ENCODE measurements at places on chromosomes 4 and X.

DNA sequence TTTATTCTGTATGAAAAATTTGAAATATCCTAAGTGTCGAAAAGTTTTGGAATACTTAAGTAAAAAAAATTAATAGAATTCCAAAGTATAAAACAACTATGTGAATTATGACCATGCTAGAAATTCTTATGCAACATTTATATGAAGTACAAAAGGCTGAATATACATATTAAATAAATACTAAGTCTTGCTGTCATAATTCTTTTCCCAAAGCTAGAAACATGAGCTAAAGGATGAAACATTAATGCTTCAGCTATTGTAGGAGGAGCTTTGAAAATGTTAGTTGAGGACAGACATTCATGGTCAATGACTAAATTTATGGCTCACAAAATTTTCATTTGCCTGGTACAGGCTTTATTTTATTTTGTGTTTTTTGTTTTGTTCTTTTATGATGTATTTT is 207.3 kb downstream of the GABRB1 start:
- no peak for DNase-seq

GRCh38 chr4:52822583-52822971 is 39.5 kb upstream of the RASL11B start:
- DNase-seq, result peak; percentile 68

DNA sequence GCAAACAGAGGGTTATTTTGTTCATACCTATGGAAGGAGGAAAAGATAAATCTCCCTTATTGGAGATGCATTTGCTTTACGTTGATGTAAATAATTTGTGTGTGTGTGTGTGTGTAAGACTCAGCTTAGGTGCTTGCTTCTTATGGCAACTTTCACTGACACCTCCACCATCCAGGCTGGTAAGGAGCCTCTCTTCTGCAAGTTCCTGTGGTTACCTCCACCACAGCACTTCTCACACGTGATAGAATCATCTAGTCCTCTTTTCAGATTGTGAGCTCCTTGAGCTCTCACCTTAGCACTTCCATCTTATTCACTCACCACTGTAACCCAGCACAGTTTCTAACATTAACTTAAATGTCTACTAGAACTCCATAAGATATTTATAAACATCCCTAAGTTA is 553.7 kb downstream of the FGF13 start:
- no peak for DNase-seq

DNA sequence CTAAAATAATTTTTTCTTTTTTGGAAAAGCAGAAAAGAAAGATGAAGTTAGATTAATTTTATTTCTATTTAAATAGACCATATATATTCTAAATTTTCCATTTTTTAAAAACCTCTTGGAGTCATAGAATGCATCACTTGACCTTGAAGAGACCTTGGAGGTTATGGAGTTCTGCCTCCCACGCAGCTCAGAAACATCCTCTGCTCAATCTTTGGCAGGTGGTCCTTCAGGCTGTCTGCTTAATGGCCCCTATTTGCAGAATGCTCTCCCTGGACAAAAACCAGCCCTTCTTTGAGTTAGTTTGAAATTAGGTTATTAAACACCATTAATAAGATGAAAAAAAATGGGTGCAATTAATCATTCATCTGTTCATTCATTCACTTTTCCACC is 194.1 kb upstream of the TLL1 start:
- DNase-seq, result no peak

GRCh38 chrX:124440695-124441094 is 94.3 kb downstream of the SH2D1A start:
- DNase-seq, result no peak

- peak; percentile 46 for DNase-seq
Measured at GRCh38 chrX:45070116-45071007, 130.3 kb downstream of the DIPK2B start.

DNA sequence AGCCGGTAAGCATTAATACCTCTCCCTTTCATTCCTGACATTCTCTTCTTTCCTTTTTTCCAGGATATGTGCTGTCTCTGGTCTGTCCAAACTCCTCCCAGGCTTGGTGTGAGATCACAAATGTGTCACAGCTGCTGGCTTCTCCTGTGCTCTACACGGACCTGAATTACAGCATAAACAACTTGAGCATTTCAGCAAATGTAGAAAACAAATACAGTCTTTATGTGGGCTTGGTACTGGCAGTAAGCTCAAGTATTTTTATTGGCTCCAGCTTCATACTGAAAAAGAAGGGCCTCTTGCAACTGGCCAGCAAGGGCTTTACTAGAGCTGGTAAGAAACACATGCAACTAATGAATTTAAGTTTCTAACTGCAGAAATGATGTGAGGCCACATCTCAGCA is 8.4 kb downstream of the NIPAL1 start:
- no peak for DNase-seq

GRCh38 chrX:107398115-107398514 is 51.3 kb upstream of the FRMPD3 start:
- no peak for DNase-seq

DNA sequence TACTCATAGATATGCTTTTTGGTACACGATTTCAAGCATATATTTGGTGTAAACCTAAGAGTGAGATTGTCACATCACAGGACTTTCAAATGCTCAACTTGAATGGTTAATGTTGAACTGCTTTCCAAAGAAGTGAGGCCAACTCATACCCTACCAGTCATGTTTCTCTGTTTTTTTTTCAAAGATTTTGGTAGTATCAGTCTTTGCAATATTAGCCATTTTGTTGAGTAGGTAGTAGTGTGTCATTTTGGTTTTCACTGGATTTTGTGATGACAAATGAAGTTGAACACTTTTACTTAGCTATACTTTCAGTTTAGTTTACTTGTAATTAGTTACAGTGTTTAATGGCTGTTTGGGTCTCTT is 12.5 kb upstream of the HS3ST1 start:
- no peak for DNase-seq

GRCh38 chr4:8044699-8045098 is 105.0 kb upstream of the AFAP1 start:
- no peak for DNase-seq

- no peak for DNase-seq
Measured at GRCh38 chr4:5561286-5561685, 147.1 kb downstream of the EVC2 start.

- DNase-seq, result peak; percentile 62
Measured at GRCh38 chr4:169338241-169338640, 67.5 kb upstream of the SH3RF1 start.

- peak; percentile 4 for DNase-seq
Measured at GRCh38 chr4:38723726-38724474, 58.9 kb downstream of the TLR10 start.

DNA sequence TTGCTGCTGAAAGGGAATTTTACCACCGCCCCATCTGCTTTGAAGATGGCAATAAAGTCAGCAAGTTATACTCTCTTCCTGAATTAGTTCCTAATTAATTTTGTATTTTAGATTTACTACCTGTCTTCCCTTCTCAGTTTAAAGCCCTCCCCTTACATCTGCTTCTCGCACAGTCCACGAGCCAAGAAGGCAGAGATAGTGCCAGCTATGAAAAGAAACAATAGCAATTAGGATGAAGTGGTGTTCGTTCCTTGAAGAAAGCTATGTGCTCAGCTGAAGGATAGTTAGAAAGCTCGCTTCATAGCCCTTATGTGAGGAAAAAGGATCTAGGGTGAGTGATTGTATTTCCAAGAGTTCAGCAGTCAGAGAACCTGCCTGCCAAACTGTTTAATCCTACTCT is 1678.8 kb upstream of the TENM3 start:
- DNase-seq, result no peak

- DNase-seq, result peak; percentile 82
Measured at GRCh38 chr4:111641813-111642579, 503.3 kb upstream of the FAM241A start.

- no peak for DNase-seq
Measured at GRCh38 chr4:82957045-82957444, 53.6 kb downstream of the LIN54 start.

DNA sequence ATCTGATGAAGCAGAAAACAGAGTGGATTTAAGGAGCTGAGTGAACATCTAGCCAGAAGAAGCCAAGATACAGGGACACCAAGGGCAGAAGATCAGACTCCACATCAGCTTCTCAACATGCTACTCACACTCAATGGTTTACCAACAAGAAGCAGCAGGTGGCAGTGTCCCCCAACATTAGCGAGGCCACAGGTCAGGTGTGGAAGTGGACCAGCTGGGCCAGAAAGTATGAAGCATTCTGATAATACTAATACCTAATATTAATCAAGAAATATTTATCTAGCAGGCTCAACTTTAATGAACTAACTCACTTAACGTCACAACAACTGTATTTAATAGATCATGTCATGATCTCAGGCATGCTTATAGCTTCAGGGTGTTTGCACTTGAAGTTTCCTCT is 73.4 kb upstream of the TTC29 start:
- DNase-seq, result peak; percentile 67

DNA sequence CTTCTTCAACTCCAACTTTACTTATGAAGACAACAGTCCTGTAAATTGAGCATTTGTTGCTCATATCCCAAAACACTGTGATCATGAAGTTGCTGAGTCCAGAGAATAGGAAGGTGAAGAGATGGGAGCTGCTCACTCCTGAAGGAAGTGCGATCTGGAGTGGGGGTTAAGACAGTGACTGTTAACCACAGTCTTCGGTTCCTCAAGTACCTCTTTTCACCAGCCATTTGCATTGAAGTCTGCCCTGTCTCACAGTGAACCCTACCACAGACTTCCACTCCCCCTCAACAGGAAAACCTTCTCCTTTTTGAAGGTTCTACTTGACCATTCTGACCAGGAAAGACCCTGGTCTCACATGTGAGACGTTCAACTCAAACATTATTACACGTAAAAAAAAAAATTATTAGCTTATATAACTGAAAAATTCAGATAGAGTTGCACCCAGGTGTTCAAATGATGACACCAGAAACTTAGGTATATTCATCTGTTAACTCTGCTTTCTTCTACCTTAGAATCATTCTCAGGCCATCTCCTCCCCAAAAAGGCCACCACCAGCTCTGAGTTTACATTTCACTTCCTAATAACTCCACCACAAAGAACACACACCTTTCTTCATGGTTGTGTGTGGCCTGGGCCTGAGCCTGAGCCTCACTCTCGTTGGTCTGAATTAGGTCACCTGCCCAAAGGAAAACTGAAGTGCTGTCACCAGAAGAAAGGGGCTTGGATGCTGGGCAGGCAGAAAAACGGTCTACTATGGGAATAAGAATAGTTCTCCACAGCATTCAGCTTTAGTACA is 199.2 kb downstream of the DCTD start:
- no peak for DNase-seq

DNA sequence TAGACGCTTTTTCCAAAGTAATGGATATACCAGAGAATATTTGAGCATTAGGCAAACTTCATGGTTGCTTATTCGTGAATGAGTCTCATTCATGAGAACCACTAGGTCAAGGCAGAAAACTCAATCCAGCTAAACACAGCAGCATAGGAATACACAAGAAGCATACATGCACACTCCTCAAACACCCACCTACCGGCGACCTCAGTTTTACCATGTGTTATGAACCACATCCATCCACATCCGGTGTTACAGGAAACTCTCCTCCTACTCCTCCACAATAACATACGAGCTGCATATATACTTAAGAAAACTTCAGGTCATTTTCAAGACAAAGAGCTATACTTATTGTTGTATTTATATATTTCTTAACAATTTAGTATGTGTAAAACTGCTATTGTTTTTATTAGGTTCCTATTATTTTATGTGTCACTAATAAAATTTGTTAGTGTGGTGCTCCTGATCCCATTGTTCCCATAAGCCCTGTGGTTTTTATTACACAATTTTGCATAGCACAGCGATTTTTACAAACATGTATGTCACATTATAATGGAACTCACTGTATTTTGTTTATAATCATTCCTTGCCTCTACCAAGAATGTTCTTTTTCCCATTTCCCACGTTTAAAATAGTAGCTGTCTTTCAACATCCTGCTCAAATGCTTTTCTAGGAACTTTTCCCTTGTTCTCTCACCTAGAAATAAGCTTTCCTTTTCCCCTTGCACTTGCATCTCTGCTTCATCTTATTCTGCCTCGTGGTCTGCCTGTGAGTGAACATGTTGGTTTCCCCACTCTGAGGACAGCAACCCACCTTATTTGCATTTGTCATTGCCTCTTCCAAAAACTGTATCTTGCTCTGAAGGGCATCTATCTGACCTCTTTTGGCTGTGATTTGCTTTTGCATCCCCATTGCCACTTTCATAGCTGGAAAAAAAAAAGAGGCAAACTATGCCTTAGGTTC is 48.3 kb downstream of the STBD1 start:
- DNase-seq, result no peak

DNA sequence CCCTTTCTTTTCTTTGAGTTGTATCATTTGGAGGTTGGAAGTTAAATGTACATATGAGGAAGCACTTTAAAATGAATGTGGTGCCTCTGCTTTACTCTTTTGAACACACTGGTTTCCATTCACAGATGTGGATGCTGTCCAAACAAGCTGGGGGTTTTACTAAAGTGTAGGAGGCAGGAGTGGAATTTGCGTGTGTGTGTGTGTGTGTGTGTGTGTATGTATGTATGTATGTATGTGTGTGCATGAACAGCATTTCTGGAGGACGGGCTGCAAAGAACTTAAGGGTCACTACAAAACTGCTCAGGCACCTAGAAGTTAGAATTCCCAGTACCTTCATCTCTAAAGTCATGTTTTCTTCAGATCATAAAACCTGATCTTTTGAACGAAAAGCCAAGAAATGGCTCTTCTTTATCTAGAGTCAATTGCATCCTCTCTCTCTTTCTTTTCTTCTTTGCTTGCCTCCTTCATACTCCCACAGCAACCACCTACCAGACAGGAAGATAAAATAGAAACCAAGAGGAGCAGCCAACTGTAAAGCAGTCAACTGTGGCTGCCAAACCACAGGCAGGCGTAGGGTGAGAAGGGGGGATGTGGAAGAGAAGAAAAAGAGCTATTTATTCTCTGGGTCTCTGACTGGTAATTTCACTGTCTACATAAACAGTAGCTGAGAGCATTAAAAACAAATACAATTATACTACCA is 177.0 kb upstream of the RASGEF1B start:
- DNase-seq, result no peak

GRCh38 chrX:85630901-85631300 is 251.4 kb upstream of the POF1B start:
- no peak for DNase-seq

DNA sequence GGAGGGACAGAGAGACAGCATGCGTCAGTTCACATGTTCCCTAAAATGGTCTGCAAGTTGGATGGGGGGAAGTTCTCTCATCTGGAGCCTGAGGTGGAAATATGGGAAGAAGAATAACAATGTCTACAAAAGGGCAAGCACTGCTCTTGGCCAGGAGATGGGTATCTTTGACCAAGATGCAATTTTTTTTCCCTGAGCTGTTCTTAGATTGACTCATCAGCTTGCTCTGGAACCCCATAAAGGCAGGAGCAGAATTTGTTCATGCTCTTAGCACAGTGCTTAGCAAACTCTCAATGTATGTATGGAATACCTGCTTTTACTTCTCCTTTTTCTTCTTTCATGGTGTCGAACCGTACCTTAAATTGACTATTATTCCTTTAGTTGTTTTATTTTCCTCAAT is 90.5 kb upstream of the ZNF827 start:
- DNase-seq, result peak; percentile 29

- DNase-seq, result no peak
Measured at GRCh38 chr4:100162027-100162685, 28.1 kb downstream of the DDIT4L start.
